Stimulated activated CD4-positive, alpha-beta T cell treated with anti-CD3 and anti-CD28 coated beads, Interleukin-4, amount 100 ng/mL, for 1 hour (primary cell): ENCODE measurements at places on chromosomes 3 and 15.

- DNase-seq = no peak
These were observed 98.6 kb downstream of the MYRIP start for GRCh38 chr3:39907981-39908380.

DNA sequence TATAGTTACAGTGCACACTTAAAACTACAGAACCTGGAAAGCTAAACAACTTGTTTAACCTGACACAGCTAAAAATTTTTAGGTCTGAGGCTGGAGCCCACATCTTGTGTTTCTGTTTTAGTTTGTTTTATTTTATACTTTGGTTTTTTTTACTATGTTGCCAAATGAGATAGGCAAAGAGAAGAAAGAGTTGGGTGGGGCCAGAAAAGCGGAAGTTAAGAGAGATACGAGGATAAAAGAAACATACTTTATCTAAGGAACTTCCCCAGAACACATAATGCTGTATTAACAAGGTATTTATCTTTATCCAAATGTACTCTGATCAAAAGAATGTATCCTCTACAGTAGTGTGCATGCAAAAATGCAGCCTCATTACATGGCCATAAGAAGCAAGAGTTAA lies 1145.7 kb downstream of the EPHA3 start:
- DNase-seq = no peak

DNA sequence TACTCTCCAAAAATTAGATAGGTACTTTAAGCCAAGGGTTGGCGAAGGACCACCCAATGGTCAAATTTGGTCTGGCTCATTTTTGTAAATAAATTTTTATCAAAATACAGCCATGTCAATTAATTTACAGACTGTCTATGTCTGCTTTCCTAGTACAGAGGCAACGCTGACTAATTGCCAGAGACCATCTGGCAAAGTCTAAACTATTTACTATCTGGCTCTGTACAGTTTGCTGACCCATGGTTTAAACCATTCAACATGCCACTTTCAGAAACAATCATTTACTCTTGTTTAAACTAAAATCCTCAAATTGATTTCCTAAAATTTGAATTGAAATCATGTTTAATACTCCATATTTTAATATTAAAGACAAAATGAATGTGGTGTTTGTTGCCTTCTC lies 25.9 kb downstream of the CBLB start:
- no peak for DNase-seq

GRCh38 chr15:70099967-70100473 lies 2.3 kb upstream of the TLE3 start:
- peak; percentile 17 for DNase-seq

GRCh38 chr3:196440041-196440537 lies 7.9 kb upstream of the UBXN7 start:
- DNase-seq = no peak

- DNase-seq = no peak
These were observed 233.7 kb downstream of the OCA2 start for GRCh38 chr15:27865323-27865922.
